Activated naive CD4-positive, alpha-beta T cell treated with anti-CD3 and anti-CD28 coated beads for 36 hours (primary cell): ENCODE measurements at places on chromosomes 7 and 10. TPM values are rescaled to one million over a fixed set of nuclear protein-coding genes. Genes with fewer than 3 reads are reported as not detected.

DNA sequence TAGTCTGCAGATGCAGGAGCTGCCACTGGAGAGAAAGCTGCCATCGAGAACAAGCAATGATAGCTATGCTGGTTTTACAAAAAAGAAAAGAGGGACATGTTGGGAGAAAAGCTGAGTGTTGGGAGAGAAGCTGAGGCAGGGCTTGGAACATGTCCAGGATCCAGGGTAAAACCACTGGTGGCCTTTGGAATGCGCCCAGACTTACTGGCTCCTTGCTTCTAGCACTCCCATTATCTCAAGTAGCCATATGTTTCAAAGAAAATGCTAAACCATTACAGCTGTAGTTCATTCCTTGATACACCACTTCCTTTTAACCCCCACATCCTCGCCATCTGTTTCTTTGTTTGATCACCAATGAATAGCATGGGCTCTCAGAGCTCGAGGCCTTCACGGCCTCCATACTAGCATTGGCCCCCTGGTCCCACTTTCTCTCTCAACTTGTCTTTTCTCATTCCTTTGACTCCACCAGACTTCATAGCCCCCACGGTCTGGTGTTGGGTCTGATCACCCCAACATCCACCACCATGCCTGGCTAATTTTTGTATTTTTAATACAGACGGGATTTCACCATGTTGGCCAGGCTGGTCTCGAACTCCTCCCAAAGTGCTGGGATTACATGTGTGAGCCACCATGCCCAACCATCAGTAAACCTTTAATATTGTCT lies 23.8 kb upstream of the PLAC9 start:
- H3K36me3 ChIP-seq: peaks cover 2% of the 10 kb centered on the region
- no peak overlapping the region for H3K4me3 ChIP-seq
- no peaks in the 10 kb centered on the region for H3K27me3 ChIP-seq
- DNase-seq: no peak
- H3K4me1 ChIP-seq: peaks cover 10% of the 10 kb centered on the region
- no peak overlapping the region for H3K27ac ChIP-seq

DNA sequence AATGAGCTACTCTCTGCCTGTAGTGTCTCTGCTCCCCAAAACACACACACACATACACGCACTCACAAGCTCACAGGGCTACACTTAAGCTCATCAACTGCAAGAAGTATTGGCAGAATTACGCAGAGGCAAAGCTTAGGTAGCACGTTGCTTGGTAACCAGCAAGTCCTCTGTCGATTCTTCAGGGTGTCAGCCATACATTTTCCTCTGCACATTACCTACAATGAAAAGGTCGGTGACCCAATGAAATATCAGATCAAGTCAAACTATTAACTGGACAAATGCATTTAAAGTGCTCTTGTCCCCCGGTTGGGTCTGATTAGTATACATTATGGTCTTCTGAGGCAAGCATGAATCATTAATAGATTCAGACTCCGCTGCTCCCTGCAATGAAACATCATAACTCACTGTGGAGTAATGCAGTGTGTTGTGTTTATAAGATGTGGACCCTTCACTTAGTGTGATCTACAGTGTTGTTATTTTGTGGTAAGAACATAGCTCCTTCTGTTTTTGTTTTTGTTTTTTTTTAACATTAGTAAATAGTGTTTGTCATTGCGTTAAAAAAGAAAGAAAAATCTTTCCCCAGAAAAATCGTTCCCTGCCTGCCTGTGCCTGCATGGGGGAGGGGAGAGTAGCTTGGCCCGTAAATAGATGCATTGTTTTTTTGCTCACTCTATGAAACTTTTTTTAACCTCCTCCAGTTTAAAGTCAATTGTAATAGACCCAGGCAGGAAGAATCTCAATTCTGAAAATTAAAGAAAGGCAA lies 325.5 kb downstream of the SFMBT2 start:
- H3K36me3 ChIP-seq: no peaks in the 10 kb centered on the region
- no peak overlapping the region for H3K4me3 ChIP-seq
- H3K27ac ChIP-seq: no peak overlapping the region
- H3K4me1 ChIP-seq: no peaks in the 10 kb centered on the region
- peaks cover 5% of the 10 kb centered on the region for H3K27me3 ChIP-seq

GRCh38 chr7:40393660-40394059 lies 258.9 kb downstream of the SUGCT start:
- H3K4me3 ChIP-seq: no peak overlapping the region
- H3K27ac ChIP-seq: no peak overlapping the region
- H3K27me3 ChIP-seq: no peaks in the 10 kb centered on the region
- no peaks in the 10 kb centered on the region for H3K36me3 ChIP-seq
- DNase-seq: no peak

The PARD3 gene
- 4.0 TPM for total RNA-seq

The ANKRD30A gene
- not detected for total RNA-seq

The PLEKHS1 gene
- not detected for total RNA-seq

The ANKRD22 gene
- not detected for total RNA-seq

- H3K27me3 ChIP-seq: no peaks in the 10 kb centered on the region
- H3K27ac ChIP-seq: no peak overlapping the region
- no peak overlapping the region for H3K4me3 ChIP-seq
- no peak for DNase-seq
- peaks cover 29% of the 10 kb centered on the region for H3K36me3 ChIP-seq
- H3K4me1 ChIP-seq: no peaks in the 10 kb centered on the region
Measured at GRCh38 chr7:66948480-66949109, 27.6 kb downstream of the TMEM248 start.

GRCh38 chr7:151782598-151783448 lies 94.1 kb downstream of the PRKAG2 start:
- peak overlapping the region; percentile 77 for H3K4me3 ChIP-seq
- no peak overlapping the region for H3K27ac ChIP-seq
- peaks cover 2% of the 10 kb centered on the region for H3K4me1 ChIP-seq
- no peaks in the 10 kb centered on the region for H3K36me3 ChIP-seq

GRCh38 chr7:151247611-151248345 lies 716 bp downstream of the SMARCD3 start:
- peak overlapping the region; percentile 38 for H3K4me3 ChIP-seq
- H3K4me1 ChIP-seq: peaks cover 55% of the 10 kb centered on the region
- DNase-seq: no peak

The LIPM gene
- not detected for total RNA-seq
